Astrocyte (in vitro differentiated cells and primary cell): ENCODE measurements at places on chromosomes 16 and 17.

- DNase-seq = no peak
These were observed 104.0 kb upstream of the CDC42EP4 start for GRCh38 chr17:73415782-73416181.

GRCh38 chr16:69322343-69322742 is 8.0 kb downstream of the PDF start:
- DNase-seq = no peak

- DNase-seq = peak; percentile 86
These were observed 93.4 kb upstream of the TNRC6A start for GRCh38 chr16:24635900-24636610.

- DNase-seq = no peak
These were observed 431.3 kb downstream of the MAF start for GRCh38 chr16:79169239-79169638.

DNA sequence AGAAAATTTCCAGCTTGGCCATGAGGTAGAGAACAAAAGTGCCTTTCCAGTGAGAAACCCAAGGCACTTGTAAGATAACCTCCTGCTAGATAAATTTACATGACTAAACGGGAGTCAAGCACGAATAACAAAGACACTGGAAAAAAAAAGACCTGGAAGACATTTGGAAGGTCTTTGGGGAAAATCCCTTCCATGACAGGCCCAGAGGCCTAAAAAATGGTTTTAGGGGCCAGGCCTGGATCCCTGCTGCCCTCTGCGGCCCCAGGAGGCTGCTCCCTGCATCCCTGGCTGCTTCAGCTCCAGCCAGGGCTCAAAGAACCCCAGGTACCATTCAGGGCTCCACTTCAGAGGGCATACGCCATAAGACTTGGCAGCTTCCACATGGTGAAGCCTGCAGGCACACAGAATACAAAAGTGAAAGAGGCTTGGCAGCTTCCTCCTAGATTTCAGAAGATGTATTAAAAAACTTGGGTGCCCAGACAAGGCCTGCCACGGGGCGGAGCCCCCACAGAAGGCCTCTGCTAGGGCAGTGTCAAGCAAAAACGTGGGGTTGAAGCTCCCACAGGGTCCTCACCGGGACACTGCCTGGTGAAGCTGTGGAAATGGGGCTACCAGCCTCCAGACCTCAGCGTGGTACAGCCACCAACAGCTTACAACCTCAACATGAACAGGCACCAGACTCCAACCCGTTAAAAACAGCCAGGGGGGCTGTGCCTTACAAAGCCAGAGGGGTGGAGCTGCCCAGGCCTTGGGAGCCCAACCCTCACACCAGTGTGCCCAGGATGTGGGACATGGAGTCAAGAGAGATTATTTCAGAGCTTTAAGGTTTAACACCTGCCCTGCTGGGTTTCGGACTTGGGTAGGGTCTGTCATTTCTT is 77.1 kb downstream of the SDK2 start:
- DNase-seq = no peak

- no peak for DNase-seq
These were observed 49.5 kb downstream of the IRX6 start for GRCh38 chr16:55373489-55373832.

DNA sequence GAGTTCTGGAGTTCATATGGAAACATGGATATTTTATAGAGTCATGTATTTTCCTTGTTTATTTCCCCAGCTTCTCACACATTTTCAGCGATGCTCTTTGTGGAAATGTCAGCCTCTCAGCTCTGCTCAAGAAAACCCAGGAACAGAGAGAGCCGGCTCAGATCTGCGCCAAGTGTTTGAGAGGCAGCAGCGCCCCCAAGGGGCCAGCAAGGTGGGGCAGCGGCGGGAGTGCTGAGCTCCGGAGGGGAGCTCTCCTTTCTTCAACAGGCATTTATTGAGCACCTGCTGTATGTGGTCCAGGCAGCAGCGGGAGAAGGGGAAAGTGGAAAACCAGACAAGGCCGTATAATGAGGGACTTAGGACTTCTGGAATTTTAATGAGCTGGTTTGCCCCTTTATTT is 421.1 kb upstream of the C16orf82 start:
- DNase-seq = no peak

GRCh38 chr16:76278086-76278485 is 885 bp downstream of the CNTNAP4 start:
- DNase-seq = no peak

DNA sequence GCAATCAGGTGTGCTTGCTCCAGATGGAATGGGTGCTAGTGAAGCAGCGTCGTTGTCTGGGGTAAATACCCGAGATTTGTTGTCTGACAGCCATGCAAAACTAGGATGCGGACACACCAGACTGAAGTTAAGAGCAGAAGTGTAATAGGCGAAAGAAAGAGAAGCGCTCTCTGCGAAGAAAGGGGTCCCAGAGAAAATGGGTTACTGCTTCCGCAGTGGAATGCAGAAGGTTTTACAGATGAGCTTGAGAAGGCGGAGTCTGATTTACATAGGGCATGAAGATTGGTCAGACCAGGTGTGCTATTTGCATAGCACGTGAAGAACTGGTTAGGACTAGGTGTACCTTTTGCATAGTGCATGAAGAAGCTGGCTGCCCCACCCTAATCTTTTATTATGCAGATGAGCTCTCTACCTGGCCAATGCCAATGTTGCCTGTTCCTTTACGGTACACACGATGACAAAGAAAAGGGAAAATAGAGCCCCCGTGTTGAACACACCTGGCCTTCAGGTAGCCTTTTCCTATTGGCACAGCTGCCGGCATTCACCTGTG is 32.0 kb upstream of the SNN start:
- no peak for DNase-seq

DNA sequence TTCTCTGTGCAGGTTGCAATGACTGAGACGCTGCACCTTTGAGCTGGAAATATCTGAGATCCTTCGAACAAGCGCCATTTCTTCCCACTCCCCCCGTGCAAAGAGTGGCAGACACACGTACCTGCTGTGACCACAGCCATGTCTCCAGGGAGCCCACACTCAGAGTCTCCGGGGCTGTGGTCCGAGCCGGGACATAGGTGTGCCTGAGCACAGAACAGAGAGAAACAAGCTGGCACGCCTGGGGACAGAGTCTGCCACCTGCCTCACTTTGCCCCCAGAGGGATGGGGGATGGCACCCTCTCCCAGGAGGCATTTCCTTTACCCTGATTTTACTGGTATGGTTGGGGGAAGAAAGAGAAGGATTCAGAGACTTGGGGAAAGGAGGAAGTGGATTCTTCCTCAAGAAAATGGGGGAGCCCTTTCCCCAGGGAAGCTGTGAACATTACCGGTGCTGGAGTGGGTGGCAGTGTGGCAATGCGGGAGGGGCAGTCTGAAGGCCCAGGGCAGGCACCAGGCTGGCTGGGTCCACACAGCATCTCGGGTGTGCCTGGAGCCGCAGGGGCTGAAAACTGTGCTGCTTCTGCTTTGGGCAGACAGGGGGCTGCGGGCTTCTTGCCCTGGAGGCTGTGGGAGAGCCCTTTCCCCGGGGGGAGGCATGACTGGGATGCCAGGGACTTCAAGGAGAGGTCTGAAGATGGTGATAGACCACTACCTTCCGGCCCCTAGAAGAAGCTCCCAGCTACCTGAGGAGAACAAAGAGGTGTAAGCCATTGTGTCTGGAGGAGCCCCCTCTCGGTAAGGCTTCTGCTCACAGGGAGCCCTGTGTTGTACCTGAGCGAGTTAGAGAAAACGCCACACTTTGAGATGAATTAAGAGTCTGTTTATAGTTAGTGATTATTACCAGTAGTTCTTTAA is 6.6 kb upstream of the PIK3R6 start:
- no peak for DNase-seq

DNA sequence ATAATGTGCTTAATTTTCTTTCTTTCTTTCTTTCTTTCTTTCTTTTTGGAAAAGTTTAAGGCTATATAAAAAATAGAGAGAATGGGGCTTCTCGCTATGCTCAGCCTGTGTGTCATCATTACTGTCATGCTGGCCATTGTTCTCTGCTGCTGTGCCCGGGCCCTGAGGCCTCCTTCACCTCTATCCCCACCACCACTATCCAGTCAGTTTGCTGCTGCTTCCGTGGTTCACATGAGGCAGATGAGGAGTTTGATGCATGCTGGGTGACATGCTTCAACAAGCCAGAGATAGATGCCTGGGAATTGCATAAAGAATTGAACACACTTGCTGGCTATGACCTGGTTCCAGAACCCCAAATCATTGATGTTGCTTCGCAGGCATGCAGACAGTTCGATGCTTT is 36.3 kb downstream of the PITPNC1 start:
- no peak for DNase-seq

DNA sequence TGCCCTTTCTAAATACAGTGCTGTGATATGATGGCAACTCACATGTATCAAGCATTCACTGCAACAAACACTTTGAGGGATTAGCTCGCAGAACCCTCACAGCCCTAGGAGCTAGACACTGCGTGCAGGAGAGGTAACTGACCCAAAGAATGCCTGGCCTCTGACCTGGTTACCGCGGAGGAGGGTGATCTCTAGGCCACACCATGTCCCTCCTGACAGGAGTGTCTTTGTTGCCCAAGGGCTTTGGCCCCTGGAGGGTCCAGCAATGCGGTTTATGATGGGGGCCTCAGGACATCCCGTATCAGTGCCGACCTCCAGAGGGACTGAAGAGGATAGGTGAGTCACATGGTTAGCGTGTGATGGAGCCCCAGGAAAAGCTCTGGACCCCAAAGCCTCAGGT is 130.6 kb downstream of the MGAT5B start:
- DNase-seq = no peak

GRCh38 chr17:9924735-9925191 is 19.7 kb upstream of the RCVRN start:
- peak; percentile 39 for DNase-seq

GRCh38 chr17:30981531-30982519 is 11.0 kb downstream of the RNF135 start:
- no peak for DNase-seq

GRCh38 chr16:53024045-53024444 is 28.7 kb downstream of the CHD9NB start:
- no peak for DNase-seq

- DNase-seq = no peak
These were observed 61.4 kb downstream of the ZNF18 start for GRCh38 chr17:11935734-11936406.
